ENCODE measurements at places on chromosomes 2 and 18.

GRCh38 chr2:128778843-128779242 lies 460.2 kb upstream of the HS6ST1 start:
- DNase-seq: no peak

DNA sequence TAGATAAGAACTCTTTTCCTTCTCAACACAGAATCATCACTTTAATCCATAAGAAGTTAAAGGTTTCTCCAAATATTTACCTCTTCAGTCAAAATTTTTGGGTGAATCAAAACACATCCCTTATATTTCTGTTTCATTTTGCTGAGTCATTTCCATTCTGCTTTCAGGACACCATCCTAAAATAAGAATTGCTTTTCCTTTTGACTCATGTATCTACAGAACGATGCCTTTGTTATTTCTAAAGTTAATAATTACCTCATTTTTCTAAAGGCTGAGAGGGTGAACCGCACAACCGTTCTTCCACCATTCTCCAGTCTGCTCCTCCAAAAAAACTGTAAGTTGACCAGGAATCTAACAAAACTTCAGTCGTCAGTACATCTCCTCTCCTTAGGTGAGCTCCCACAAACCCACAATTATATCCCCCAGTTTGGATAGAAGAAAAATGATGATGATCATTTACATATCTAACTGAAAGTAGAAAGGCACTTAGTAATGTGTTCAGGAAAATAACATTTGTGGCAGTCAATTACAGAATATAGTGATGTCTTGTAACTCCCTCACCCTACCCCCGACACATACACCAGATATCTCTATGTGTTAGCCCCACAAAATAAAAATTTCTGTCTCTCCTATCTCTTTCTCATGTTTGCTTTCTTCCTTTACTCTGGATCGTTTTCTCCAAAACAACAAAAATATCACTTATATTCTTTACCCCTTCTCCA lies 162.5 kb downstream of the RAD51AP2 start:
- no peak for DNase-seq

- no peak for DNase-seq
Observed at GRCh38 chr2:134391751-134392160, 137.9 kb downstream of the MGAT5 start.

GRCh38 chr2:45833301-45833967 lies 182.0 kb downstream of the PRKCE start:
- DNase-seq: no peak

DNA sequence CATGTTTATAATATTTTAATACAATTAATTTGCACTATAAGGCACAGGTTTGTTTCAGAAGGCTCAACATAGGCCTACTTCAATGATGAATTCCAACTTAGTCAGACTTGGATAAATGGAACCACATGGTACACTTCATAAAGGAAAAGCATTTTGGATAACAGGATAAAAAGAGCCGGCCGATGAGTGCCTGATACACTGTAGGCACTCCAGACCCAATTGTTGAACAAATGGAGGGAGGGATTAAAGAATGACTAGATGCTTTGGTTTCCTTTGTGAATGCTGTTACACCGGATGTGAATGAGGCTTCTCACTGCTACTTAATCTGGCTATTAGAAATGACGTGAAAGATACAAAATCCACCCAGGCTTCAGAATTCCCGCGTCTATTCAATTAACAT lies 104.1 kb upstream of the KCTD1 start:
- no peak for DNase-seq

DNA sequence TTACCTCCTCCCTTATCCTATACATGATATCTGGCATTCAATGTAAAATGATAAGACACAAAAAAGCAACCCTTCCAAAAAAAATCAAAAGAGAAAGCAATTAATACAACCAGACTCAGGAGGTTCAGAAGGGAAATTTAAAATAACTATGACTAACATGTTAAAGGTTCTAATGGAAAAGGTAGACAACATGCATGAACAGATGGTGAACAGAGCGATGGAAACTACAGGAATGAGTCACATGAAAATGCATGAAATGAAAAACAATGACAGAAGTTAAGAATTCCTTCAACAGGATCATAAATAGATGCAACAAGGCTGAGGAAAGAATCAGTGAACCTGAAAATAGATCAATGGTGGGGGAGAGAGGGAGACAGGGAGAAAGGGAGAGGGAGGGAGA lies 26.1 kb upstream of the ERCC3 start:
- DNase-seq: no peak

Data from stimulated activated CD8-positive, alpha-beta memory T cell treated with anti-CD3 and anti-CD28 coated beads, Interleukin-15, amount 100 ng/mL, for 4 hours (primary cell).